ENCODE measurements at places on chromosomes 6 and 20.

- no peak for DNase-seq
Measured at GRCh38 chr6:70110126-70111022, 192.5 kb downstream of the COL9A1 start.

DNA sequence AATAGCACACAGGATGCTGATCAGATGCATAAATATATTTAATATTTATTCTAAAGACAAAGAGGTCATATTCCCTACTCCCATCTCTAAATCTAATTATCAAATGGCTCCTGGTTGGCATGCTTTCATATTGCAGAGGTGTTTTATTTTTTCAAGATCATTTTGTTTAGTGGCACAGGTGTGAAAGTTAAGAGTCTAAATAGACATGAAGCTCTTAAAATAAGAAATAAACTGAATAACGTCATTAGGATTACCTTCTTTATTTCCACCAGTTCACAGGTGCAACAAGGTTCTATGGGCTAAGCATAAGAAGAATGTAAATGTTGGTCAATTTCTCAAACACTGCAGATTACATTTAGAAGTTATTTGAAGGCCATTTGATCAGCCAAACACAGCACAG lies 7.1 kb upstream of the CYP24A1 start:
- DNase-seq = no peak

- DNase-seq = no peak
Measured at GRCh38 chr6:34157851-34158250, 12.0 kb upstream of the GRM4 start.

DNA sequence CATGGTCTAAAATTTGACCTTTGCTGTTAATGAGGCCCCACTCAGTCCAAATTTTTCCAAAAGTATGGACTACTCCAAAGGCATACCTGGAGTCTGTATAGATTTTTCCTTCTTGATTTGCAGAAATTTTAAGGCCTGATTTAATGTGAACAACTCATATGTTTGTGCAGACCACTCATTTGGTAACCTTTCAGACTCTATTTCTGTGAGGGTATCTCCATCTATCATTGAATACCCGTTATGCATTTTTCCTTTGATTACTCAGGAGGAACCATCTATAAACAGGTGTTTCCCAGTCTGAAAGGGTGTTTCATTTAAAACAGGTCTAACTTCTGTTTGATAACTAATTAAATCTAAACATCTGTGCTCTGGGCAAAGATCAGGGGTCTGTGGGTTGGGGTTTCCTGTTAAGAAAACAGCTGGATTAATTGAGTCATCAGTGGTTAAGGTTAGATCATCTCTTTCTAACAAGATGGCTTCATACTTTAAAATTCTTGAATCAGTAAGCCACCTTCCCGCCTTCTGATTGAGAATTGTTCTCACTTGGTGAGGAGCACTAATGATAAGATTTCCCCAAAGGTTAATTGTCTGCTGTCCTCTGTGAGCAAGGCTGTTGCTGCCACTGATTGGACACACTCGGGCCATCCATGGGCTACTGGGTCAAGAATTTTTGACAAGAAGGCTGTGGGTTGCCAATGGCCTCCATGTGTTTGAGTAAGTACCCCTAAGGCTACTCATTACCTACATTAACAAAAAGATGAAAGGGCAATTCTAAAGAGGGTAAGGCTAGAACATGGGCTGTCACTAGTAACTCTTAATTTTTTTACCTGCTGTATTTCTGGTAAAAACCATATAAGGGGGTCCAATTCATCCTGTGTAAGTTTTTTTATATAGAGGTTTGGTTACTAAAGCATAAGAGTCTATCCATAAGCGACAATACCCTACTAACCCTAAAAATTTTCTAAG lies 24.1 kb downstream of the HLA-B start:
- no peak for DNase-seq

DNA sequence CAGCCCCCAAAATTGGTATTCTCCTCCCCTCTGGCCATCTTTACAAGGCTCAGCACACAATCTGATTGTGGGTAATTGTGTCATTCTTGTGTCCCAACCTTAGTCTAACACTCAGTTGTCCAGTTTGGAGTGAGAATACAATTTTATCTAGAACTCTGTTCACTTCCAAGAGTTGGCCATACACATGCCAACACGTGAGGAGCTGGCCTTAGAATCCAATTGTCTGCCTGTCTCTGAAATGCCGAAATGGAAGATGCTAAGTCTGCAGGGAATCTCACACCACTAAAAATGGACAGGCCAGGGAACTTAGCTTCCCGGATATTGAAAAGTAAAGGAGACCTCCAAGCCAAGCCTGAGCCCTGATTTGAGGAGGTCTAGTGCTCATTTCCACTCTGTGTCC lies 12.3 kb downstream of the FOXA2 start:
- DNase-seq = no peak

DNA sequence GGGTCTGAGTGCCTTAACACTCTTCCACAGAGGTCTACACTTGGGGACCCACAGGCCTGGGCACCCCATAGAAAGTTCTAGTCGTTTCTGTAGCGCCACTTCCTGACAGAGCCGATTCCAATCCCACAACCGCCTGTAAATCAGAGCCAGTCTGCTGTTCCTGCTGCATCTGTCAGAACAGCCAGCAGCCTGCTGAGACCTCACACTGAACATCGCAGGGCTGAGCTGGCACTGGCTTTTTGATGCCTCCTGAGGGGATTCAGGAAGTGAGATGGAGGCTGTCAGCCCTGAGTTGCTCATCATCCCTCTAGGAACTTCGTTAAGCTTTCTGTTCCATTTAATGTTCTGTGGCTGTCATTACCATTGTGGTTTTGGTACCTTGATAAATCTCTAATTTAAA lies 48.9 kb downstream of the DCBLD1 start:
- no peak for DNase-seq

DNA sequence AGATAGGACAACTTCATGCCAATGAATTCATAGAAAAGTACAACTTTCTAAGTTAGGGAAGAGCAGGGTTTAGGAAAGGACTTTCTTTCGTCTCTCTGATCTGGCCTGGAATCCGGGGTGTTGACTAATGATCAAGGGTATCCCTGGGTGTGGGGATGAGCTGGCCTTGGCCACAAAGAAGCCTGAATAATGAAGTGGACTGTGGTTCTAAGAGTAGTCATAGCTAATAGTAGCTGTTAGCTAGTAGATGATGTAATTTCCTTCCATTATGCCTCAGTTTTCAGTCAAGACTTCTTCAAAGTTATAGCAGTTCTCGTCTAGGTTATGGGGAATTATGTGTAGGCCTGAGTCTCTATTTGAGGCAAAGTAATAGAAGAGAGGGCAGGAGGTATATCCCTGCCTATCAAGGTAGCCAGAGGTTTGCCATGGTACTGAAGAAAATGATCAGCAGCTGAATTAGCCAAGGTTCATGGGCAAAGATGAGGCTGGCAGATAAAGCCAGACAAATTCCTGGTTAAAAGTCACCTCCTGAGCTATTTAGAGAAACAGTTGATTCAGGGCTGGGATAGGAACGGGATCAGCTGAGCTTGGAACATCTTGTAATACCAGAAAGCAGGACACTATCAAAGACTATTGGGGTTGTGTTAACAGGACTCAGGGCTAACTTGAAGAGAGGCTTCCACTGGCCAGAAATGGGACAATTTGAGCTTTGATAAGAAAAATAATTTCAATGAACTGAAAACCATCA lies 18.7 kb upstream of the TRPC4AP start:
- no peak for DNase-seq

DNA sequence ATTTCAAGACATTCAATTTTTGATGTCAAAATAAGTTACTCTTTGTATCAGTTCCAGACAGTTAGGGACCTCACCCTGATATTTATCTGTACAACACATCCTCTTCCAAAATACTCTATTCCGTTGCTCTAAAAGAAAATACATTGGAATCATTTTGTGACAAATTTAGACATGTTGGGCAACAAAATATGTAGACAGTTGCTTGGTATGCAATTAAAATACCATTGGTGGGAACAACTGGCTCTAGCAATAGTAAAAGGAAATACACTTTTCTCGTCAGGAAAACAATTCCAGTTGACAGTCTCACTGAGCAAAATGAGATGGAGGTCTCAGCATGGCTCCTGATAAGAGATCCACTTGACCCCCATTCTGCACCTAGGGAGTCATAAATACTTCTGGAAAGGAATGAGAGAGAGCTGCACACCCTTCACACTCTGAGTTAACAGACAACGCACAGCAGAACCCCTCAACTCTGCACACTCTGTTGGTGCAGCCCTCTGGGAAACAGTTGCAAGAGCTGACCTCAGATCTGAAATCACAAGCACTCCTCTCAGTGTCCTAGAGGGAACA lies 171.3 kb upstream of the NT5E start:
- DNase-seq = no peak

DNA sequence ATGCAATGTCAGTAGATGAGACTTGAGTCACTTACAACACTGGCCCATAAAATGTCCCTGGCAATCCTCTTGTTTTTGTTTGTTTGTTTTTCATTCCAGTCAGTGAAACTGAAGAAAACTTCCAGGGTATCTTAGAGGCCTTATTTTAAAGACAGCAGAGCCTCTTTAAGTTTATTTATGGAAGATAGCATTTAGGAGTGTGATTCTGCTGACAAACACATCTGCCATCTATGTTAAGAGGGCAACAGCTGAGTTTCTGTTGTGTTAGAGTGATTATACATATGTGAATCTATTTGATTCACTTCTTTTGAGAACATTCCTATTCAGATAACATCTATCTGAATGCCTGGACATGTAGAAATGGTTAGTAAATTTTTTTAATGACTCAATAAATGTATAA lies 812.6 kb downstream of the TENT5A start:
- DNase-seq = no peak

- DNase-seq = no peak
Measured at GRCh38 chr20:48295445-48295903, 510.2 kb upstream of the SULF2 start.

- DNase-seq = no peak
Measured at GRCh38 chr6:158564243-158565121, 4.6 kb downstream of the TMEM181 start.

- no peak for DNase-seq
Measured at GRCh38 chr6:153028963-153029362, 26.5 kb upstream of the MTRF1L start.

DNA sequence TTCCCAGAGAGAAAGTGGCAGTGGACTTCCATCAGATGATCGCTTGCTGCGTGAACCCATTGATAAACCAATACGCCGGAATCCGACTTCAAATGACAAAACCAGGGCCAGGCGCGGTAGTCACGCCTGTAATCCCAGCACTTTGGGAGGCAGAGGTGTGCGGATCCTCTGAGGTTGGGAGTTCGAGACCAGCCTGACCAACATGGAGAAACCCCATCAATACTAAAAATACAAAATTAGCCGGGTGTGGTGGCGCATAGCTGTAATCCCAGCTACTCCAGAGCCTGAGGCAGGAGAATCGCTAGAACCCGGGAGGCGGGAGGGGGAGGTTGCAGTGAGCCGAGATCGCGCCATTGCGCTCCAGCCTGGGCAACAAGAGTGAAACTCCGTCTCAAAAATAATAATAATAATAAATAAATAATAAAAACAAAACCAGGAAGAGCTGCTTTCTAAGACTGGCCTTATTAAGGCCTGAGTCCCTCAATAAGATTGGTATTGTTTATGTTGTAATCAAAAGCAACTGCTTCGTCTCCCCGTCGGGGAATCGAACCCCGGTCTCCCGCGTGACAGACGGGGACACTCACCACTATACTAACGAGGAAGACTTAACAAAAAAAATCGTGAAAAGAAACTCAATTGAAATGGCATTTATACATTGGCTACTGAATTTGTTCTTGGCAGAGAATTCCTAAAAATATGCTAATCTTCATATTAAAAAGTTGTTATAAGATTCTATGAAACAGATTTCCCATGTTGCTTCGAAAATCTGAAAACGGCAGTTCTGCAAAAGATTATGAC lies 110.2 kb upstream of the ZNF184 start:
- DNase-seq = no peak

GRCh38 chr6:15822835-15823234 lies 160.0 kb upstream of the DTNBP1 start:
- DNase-seq = no peak

GRCh38 chr20:12762725-12763124 lies 246.0 kb upstream of the SPTLC3 start:
- DNase-seq = no peak

DNA sequence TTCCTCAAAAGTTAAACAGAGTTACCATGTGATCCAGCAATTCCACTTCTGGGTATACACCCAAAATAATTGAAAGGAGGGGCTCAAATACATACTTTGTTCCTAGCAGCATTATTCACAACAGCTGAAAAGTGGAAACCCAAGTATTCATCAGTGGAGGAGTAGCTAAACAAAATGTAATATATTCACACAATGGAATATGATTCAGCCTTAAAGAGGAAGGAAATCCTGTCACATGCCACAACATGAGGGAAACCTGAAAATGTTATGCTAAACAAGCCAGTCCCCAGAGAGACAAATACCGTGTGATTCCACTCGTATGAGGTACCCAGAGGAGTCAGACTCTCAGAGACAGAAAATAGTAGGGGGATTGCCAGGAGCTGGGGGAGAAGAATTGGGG lies 44.5 kb downstream of the PXDC1 start:
- no peak for DNase-seq

GRCh38 chr20:49810491-49811190 lies 2.0 kb upstream of the SLC9A8 start:
- DNase-seq = no peak

GRCh38 chr6:117530467-117531242 lies 48.2 kb downstream of the DCBLD1 start:
- DNase-seq = no peak

- no peak for DNase-seq
Measured at GRCh38 chr6:84137989-84138575, 89.4 kb downstream of the CEP162 start.

DNA sequence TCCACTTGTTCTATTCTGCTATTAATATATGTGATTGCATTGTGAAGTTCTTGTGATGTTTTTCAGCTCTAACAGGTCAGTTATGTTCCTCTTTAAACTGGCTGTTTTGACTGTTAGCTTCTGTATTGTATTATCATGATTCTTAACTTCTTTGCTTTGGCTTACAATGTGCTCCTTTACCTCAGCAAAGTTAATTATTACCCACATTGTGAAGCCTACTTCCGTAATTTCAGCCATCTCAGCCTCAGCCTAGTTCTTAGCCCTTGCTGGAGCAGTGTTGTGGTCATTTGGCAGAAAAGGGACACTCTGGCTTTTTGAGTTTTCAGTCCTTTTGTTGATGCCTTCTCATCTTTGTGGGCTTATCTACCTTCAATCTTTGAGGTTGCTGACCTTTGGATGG lies 440.2 kb downstream of the TBC1D32 start:
- DNase-seq = no peak

DNA sequence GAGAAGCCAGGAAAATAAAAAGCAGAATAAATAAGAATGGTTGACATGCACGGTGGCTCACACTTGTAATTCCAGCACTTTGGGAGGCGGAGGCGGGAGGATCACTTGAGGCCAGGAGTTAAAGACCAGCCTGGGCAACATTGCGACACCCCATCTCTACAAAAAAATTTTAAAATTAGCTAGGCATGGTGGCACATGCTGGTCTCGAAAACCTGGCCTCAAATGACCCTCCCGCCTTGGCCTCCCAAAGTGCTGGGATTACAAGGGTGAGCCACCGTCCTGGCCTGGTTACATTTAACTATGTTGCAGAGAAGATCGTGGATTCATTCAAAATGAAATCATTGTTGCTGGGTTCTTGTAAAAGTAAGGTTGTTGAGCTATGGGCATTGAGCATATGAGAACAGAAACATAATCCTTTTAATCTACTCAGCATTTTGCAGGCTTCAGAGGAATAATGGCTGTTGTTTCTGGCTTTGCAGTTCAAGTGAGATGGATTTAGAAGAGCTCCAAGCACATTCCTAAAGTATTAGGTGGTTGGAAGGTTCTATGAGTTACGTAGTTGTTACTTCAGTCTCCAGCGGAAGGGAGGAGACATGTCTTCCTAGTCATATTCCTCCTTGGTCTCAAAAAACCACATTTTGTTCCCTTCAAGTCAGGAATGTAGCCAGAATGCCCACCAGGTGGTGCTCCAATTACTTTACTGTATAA lies 45.6 kb upstream of the RAB23 start:
- DNase-seq = peak; percentile 10

GRCh38 chr6:37626915-37627314 lies 70.8 kb downstream of the MDGA1 start:
- DNase-seq = no peak

Data from stimulated activated CD8-positive, alpha-beta memory T cell treated with anti-CD3 and anti-CD28 coated beads, Interleukin-7, amount 100 ng/mL, for 1 hour (primary cell).